ENCODE measurements at places on chromosomes 3 and 15.

DNA sequence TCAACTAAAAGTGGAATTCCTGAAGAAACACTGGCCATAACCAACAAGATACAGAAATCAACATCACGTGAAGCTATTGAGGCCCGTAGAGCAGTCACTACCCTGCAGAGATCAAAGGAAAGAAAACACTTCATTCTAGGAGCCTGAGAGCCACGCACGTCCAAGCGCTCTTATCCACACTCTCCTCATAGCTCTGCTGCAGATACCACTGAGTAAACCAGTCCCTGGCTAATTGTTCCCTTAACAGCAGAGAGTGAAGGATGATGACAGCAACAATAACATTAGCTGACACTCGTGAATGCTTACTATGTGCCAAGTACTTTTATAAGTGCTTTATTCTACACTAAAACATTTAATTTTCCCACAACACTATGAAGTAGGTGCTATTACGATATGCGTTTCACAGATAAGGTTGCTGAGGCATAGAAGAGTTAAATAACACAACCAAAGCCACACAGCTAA, 271.0 kb upstream of the GADL1 start:
- DNase-seq, result no peak

- no peak for DNase-seq
Measured at GRCh38 chr3:196842567-196843434, 24.9 kb upstream of the SENP5 start.

DNA sequence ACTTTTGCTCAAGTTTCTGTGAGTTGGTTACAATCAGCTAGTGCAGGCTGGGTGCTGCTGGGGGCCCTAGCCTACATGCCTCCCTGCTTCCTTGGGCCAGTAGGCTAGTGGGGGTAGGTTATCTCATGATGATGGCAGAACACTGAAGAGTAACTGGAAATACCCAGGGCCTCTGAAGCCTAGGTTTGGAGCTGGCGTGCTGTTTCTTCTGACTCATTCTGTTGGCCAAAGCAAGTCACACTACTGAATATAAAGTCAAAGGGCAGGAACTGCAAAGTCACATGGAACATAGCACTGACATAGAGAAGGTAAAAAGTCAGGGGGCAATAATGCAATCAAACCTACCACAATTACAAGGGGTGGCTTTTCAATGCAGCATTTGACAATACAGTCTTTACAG, 34.5 kb downstream of the RASGRP1 start:
- no peak for DNase-seq

GRCh38 chr15:58840048-58840447, 68.9 kb downstream of the MINDY2 start:
- no peak for DNase-seq

DNA sequence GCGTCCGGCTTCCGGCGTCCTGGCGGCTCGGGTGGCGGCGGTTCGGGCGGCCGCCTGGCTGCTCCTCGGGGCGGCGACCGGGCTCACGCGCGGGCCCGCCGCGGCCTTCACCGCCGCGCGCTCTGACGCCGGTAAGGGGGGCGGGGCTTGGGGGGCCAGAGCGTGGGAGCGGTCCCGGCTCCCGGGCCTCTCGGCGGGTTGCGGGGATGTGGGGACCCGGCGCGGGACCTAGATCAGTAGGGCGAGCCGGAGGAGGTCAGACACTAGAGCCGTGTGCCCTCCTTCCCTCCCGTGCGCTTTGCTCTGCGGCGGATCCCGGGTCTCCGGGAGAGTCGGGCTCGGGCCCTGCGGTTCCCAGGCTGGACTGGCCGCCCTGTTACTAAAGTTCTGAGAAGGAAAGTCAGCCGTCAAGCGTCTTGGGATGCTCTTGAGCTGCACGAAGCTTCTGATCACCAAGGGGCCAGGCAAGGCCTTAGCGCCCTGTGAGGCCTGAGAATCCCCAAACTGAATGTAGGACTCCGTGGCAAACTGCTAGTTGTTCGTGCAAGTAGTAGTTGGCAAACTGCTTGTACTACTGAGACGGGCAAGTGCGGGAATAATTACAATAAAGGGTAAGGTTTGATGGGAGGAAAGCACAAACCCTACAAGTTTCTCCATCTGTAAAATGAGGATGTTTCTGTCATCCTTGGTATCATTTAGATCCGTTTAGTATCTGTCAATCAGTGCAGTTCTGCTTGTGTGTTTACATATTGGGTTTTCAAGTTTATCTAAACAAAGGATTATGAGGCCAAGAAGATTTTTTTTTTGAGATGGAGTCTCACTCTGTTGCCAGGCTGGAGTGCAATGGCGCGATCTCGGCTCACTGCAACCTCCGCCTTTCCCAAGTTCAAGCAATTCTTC, 587 bp downstream of the PIGX start:
- DNase-seq, result no peak

DNA sequence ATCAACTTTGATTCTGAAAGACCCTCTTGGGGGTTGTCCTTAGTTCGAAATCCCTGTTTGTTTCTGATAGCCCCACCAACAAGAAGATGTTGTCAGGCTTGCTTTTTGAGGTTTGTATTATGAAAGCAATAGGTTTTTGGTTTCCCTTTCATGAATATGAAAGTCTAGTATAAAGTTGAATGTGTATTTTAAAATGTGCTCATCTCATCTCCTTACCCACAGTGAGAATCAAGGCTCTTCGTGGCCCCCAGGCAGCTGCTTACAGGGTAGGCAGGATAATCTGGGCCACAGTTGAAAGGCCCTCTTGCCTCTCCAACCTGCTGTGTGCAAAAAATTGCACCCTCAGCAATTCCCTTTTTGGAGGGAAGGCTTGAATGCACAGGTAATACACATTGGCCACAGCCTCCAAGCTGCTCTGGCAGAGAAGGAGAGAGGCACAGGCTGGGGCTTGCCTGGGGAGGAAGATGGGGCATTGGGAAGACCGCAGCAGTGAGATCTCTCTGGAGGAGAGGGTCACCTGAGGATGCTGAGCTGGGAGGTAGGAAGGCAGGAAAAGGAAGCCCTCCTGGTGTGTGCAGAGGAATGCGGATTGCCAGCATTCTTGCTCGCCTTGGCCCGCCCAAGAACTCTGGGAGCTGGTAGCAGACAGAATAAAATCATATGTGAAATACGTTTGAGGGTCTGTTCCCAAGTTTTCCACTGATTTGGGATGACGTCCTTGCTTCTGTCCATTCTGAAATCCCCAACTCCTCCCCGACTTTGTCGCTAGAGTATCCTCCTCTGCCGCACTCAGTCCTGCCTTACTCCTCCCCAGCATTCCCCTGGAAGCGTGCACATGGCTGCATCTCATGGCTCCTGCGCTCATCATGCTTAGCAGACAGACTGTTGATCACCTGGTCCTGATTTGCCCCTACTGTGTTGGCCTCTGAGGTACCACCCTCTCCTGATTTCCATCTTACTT, 196.4 kb downstream of the RPLP1 start:
- DNase-seq, result peak; percentile 57

DNA sequence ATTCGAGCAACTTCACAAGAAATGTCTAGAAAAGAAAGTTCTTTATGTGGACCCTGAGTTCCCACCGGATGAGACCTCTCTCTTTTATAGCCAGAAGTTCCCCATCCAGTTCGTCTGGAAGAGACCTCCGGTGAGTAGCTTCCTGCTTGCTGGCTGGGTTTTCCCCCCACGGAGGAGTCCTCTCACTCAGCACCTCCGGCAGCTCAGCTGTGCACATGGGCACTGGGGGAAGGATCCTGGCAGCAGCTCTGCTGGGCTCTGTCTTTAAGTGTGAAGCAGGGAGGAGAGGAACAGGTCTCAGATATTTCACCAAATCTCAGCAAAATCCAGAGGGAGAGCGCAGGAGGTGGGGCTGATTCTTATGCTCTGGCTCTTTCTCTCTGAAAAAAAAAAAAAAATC, 684 bp downstream of the CAPN3 start:
- DNase-seq, result no peak

DNA sequence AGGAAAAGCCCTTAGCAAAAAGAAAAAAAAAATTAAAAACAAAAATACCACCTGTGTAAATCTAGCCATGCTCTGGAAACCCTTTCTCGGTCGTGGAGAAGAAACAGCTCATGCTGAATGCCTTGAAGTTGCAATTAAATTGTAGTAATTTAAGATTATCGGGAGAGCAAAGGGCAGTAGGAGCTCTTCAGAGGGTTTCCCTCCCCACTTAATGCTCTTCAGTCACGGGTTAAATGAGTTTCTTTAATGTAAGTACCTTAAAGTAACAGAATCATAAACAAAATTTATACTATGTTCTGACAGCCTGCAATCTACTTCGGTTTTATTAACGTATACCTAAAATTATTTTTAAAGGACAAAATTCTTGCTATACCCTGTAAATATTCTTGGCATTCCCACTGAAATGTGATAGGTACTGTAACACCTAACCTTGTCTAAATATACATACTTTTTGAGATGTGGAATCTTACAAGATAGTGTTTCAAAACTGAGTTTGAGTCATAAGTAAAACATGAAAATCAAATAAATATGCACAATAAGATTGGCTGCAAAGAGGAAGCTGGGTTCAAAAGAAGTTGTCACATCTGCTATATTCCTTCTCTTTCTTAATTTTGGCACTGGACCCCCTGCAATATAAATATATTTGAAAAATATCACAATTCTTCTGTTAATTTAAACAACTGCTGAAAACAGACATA, 5.3 kb downstream of the FOXP1 start:
- DNase-seq, result no peak

- DNase-seq, result no peak
Measured at GRCh38 chr3:141455603-141456300, 31.1 kb upstream of the RASA2 start.

DNA sequence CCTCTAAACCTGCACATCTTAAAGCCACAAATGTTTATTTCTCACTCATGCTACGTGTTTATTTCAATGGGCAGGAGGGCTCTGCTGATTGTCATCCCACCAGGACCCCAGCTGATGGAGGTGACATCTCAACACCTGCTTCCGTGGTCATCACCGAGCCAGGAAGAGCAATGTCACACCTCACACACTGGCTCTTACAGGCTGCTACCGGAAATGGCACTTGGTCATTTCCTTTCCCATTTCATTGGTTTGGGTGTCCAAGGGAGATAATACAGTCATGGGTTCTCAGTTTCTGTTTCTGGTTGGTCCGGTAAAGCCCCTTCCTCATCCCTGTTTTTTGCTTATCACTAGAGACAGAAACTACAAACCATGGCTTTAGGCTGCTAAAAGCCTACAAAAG, 41.9 kb downstream of the ABHD2 start:
- DNase-seq, result no peak
